ENCODE measurements at places on chromosomes 4 and X.
A peak's percentile ranks its signal among the peaks of the same experiment; 100 is the strongest.

- no peak for DNase-seq
Observed at GRCh38 chr4:41178372-41179370, 35.7 kb downstream of the APBB2 start.

GRCh38 chrX:1099146-1099770 lies 113.2 kb downstream of the CRLF2 start:
- DNase-seq: no peak

DNA sequence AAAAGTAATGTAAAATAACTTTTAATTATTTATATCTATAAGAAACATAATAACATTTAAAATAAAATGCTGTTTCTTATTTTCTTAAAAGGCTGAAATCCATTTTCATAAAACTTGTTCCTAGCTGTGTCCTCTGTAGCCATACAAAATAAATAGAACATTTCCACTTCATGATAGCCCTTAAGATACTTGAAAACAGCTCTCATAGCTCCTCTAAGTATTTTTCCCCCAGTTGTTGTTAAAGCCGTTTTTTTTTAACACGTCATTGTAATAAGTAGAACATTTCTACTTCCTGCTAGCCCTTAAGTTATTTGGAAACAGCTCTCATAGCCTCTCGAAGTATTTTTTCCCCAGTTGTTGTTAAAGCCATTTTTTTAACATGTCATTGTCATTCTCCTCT lies 97.3 kb upstream of the SOX3 start:
- no peak for DNase-seq

DNA sequence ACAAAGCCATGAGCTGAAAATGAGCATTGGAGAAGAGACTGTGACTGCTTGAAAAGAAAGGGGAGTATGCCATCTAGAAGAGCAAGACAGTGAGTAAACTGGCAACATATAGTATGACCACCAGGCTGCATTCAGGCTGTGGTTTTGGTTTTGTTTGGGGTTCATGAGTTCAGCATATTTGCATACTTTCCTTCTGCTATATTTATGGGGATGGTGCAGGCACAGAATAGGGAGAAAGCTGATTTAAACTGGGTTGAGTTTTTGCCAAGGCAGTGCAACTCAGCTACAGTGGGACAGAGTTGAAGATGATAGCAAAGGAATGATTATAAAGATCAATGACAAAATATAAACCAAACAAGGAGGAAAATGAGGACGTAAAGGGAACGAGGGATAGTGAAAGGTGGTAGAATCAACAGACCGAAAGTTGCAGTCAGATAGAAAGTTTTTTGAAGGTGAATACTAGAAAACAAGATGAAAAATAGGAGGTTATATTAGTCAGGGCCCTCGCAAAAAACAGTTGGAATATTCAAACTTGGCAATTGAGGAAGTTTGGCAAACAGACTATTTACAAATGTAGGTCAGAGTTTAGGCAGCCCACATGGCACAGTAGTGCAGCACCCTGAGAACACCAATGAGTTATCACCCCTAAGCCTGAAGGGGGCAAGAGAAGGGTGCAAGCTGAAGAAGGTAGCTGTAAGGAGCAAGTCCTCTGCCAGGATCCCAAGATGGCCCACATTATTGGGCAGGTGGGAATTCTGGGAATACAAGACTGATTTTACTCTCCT lies 114.8 kb upstream of the MAP9 start:
- DNase-seq: no peak

DNA sequence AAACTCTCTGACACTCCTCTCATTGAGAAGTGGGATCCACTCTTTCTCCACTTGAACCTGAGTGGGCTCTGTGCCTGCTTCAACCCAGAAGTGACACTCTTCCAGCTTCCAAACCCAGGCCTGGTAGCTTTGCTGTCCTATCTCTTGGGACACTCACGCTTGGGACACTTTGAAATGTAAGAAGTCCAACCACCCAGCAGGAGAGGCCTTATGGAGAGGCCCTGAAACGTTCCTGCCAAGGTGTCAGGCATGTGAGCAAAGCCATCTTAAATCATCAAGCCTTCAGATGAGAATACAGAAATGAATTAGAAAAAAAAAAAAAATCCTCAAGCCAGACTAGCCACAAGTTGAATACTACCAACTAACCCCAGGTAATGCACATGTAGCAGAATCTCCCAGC lies 30.2 kb downstream of the RBM47 start:
- DNase-seq: no peak

GRCh38 chr4:56907489-56908205 lies at the start of gene REST:
Gene REST (plus strand): TSS chr4:56907900. CDS start chr4:56910639, 2,739 bp downstream.
- peak; percentile 88 for DNase-seq

GRCh38 chr4:83272900-83273299 lies 11.7 kb downstream of the COQ2 start:
- DNase-seq: no peak

- no peak for DNase-seq
Observed at GRCh38 chrX:46757052-46757451, 1.9 kb downstream of the SLC9A7 start.

GRCh38 chr4:32268863-32269262 lies 1548.7 kb downstream of the PCDH7 start:
- no peak for DNase-seq

DNA sequence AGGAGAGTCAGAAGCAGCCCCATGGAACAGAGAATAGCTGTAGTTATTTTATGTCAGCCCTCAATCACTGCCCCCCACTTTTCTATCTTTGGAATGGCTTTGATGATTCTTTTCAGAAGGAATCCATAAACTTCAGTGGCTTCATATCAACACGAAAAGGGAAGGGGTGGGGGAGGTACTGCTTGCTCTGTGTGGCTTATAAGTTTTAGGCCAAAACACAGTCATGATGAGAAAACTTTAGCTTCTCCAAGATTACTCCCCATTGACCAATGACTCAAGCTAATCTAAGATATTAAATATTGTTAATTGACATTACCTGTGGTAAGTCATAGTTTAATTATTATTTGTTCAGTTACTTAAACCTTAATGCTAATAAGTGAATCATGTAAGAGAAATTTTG lies 669.6 kb upstream of the FAM241A start:
- DNase-seq: no peak

GRCh38 chr4:6049985-6050384 lies 31.8 kb upstream of the C4orf50 start:
- no peak for DNase-seq

DNA sequence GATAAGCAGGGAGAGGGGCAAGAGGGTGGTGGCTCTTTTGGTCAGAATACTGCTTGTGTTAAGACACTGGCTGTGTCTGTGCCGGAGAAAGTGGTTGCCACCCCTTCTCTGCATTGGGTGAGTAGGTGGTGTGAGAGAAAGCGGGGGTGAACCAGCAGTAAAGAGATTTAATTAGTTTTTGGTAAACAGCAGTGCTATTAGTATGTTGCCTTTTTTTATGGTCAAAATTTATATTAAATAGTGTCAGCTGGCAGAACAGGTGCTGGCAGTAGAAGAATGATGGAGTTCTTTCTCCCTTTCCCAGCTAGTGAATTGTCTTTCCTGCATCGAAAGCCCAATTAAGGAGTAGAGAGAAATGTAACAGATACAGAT lies 181.6 kb downstream of the LARP7 start:
- DNase-seq: no peak

DNA sequence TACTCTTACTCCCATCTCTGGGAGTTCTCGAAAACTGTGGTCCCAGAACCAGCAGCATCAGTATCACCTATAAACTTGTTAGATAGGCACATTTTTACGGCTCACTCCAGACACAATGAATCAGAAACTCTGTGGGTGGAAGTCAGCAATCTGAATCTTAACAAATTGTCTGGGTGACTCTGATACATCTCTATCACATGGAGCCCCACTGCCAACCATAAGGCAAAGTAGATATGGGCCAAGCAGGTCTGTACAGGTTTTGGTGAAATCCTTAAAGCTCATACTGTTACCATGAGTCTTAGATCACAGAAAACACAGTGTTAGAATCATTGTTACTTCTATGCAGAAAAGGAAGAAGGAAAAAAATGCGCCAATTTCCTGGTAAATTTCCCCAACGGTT lies 122.5 kb upstream of the HCCS start:
- DNase-seq: no peak

GRCh38 chr4:109990261-109991257 lies 77.9 kb downstream of the EGF start:
- DNase-seq: no peak

DNA sequence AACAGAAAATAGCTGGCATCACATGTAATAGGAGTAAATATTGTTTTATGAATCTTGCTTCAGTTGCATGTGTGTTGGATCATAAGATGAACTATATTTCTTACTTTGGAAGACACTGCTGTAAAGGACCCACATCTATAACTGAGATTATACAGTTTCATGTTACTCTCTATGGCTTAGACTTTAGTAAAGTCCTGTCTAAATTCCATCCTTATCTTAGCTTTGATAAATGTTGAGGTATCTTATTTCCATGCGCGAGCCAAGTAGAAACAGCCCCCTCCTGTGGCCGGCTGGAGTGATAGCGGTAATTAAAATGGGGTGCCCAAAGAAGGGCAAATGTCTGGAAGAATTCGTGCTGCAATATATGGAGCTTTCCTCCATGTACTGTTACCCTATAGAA lies 43.0 kb downstream of the CCDC158 start:
- peak; percentile 45 for DNase-seq

DNA sequence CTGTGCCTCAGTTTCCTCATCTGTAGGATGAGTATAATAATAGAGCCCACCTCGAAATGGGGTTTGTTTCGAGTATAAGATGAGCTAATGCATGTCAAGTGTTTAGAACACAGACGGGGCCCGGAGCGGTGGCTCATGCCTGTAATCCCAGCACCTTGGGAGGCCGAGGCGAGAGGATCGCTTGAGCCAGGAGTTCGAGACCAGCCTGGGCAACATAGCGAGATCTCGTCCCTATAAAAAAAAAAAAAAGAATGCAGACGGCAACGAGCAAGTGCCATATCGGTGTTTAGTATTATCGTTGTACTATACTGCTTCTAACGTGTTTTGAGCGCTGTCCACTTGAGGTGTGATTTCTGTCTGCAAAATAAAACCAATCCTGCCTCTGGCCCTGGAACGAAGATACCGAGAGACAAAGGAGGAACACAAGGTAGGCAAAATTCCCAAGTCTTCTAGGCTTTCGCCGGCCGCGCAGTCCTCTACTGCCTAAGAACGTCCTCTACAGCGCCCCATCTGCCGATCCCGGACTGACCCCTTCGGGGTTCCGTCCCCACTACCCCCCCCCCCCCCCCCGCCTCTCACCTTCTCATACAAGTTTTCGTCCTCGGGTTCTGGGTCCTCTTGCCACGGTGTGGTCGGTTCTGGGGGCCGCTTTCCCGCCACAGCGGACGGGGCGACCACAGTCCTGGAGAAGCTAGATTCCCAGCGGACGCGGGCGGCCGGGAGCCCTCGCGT lies 442 bp downstream of the NDUFB11 start:
- no peak for DNase-seq

DNA sequence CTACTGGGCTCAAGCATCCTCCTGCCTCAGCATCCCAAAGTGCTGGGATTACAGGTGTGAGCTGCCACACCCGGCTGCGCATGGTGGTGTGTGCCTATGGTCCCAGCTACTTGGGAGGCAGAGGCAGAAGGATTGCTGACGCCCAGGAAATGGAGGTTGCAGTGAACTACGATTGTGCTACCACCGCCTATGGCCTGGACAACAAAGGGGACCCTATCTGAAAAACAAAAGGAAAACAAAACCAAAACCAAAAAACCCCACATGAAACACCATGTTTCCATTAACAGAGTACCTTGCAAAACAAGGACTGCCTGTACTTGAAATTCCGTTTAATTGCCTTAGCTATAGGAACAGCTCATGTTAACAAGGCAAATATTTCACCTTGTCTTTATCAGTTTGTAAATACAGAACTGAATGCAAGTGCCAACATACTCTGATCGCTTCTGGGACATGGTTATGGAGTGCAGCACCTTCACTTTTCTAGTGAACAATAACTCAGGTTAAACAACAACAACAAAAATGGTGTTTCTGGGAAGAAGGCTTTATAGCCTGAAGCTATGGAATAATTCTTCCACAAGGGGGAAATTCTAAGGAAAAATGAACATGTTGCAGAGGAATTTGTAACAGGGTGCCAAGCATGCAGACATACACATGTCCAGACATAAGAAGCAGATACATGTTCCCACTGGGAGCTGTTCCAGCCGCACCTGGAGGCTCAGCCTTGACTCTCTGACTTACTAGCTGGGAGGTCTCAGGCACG lies 73.2 kb upstream of the STS start:
- no peak for DNase-seq

DNA sequence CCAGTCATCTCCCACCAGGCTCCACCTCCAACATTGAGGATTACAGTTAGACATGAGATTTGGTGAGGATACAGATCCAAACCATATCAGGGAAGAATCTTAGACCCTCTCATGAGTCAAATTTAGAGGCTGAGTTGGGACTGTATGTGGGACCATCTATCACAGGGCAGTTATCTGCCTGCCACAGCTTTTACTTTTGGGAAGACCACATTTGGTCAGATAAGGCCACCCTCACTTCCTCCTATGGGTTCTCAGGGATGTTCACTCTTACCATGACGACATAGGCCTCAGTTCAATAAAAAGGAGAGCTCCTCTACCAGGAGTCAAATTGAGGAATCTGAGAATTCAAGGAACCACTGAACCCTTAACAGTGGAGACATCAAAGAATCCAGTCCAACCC lies 2.1 kb downstream of the MAGEB2 start:
- no peak for DNase-seq

GRCh38 chr4:153318696-153319320 lies 25.7 kb upstream of the MND1 start:
- DNase-seq: peak; percentile 60

- DNase-seq: no peak
Observed at GRCh38 chr4:84342161-84342560, 156.9 kb downstream of the NKX6-1 start.

GRCh38 chrX:9789555-9789954 lies 3.3 kb downstream of the SHROOM2 start:
- DNase-seq: no peak

DNA sequence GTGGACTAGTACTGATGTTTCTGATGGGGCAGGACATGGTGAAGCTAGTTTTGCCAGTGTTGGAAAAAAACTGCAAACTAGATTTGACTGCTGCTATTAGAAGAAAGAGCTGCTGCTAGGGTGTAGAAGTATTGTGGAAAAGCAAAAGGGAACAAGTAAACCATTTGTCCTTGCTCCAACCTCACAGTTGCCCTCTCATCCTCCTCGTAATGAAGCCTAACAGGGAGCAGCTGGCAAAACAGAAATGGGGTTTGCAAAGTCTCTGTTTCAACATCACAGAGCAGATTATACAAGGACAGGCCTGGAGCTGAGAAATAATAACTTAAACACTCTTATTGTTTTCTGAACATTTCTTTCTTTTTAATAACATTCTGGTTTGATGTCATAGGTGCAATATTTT lies 346.2 kb downstream of the MAGEB5 start:
- no peak for DNase-seq

- DNase-seq: peak; percentile 32
Observed at GRCh38 chr4:83569987-83570386, 34.1 kb downstream of the GPAT3 start.

DNA sequence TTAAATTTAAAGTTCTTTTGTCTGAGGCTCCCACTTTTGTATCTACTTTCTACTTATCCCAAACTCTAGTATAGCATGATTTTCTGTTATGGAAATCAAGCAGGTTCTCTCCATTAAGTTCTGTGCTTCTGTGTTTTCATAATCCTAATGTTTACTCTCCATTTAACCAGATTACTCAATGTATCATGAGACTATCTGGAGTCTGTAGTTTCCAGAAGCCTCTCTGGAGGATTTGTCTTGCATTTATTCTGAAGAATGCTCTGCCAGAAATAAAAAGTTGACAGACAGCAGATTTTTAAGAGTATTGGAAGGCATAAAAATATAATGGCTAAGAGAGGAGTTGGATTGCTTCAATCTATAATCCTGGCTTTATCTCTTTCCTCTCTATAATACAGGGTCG lies 39.2 kb upstream of the PLS3 start:
- DNase-seq: no peak

- no peak for DNase-seq
Observed at GRCh38 chr4:77236806-77237205, 79.8 kb downstream of the CCNG2 start.

- no peak for DNase-seq
Observed at GRCh38 chrX:87583679-87584078, 66.1 kb downstream of the KLHL4 start.
